Endodermal cell (in vitro differentiated cells): ENCODE measurements at places on chromosomes 2 and 18.

- DNase-seq: no peak
These were observed 62.7 kb downstream of the ZFP36L2 start for GRCh38 chr2:43163584-43164270.

DNA sequence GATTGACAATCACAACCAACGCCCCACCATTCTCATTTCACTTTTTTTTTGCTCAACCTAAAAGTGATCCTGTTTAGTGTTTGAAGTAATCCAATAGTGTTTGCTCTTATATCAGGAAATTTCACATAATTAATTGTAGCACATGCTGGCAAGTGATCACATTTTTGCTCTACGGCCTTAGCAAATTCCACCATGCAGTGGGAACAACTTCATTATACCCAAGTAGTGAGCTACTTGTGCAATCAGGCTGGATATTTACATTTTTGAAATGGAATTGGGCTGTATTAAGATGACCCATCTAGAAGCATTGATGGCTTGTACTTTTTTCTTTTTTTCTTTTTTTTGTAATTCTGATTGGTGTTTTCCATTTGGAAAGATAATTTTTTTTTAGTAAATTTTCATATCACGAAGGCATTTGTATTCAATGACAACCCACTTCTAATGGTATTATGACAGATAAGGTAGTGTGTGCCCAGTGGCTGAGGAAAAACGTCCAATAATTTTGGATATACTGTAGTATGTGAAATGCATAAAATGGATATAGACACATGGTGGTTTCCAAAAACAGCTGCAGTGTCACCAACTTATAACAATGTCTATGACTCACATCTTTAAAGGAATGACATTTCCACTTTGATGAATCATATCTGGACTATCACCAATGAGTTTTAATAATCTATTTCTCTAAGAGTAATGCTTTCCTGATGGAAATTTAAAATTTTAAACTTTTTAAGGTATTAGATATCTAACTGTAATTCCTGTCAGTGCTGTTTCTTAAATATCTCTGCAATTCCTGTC is 130.6 kb downstream of the COL6A3 start:
- DNase-seq: no peak

- DNase-seq: no peak
These were observed 13.2 kb upstream of the SLC25A52 start for GRCh38 chr18:31773774-31774476.

DNA sequence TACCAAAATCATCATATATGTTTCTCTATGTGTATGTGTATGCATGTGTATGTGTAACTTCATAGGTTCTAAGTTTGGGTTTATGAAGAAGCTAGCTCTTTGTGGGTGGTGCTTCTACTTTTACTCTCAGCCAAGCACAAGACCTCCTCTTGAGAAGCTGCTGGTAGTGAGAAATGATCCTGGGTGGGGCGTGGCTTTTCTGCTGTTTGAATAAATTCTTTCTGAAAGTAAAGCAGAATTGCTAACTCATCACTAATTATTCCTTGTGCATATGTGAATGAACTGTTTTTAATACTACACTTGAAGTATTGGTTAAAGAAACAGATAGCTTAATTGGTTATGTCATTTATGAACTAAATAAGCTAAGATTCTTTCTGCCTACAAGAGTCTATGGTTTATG is 7.6 kb upstream of the GAREM1 start:
- DNase-seq: no peak

- DNase-seq: peak; percentile 88
These were observed 31.5 kb downstream of the ACVR1C start for GRCh38 chr2:157596992-157597681.

DNA sequence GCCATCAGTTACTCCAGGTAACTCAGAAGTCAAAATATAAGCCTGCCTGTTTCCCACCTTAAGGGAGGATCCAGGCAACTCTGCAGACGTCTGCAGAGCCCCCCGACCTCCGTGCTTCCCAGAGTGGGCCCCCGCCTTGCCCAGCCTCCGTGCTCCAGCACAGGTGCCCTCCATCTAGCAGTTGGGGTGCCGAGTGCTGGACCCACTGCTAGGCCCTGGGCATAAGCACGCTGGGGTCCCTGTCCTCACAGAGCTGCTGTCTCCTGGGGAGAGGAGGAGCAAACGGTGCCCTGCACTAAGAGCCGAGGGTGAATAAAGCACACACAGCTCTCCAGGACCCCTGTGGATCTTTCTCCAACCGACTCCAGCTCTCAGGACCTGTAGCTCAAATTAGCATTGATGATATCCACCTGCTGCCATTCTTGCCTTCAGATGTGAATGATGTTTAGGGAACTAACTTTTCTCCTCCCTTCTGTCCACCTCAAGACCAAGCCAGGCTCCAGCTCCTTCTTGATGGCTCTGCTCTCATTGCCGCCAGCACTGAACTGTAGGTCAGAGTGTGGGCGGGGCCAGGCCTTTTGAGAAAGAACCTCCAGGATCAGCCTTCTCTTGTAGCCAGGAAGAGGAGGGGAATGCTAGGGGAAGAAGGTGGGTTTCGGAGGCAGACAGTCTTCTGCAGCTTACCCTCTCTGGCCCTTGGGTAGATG is 121.2 kb downstream of the SMAD7 start:
- peak; percentile 83 for DNase-seq

- DNase-seq: no peak
These were observed 136.5 kb upstream of the SOX11 start for GRCh38 chr2:5555636-5556035.

GRCh38 chr2:146287281-146287680 is 1557.5 kb upstream of the ACVR2A start:
- DNase-seq: no peak

DNA sequence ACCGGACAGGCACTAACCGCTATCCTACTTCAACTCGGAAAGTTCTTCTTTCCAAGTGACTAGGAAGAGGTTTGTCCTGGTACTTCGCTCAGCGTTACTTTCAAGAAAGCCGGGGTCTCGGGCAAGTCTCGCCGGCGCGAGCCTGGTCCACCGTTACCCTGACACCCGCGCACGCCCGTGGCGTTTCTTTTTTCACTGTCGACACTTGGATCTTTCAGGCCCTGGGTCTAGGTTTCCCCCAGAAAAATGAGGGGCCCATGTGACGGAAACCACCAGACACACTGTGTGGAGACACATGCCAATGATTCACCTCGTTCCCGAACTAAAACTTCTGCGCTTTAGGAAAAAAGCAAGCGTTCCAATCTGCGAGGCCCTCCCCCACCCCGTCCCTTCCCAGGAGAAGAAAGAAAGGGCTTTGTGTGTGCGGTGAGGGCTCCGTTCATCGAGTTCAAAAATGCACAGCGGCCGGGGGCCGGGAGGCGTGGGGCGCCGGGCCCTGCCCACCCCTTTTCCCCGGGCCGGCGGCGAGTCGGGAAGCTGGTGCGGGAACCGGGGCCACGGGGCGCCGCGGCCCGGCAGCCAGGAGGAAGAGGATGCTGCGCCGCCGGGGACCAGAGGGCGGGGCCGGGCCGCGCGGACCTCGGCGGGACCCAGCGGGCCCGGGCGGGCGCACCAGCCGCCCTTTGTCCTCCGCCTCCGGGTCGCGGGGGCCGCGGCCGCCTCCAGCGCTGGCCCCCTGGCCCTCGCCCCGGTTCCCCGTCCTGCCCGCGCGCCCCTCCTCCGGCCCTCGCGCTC is 2.6 kb downstream of the ZNF521 start:
- peak; percentile 78 for DNase-seq

DNA sequence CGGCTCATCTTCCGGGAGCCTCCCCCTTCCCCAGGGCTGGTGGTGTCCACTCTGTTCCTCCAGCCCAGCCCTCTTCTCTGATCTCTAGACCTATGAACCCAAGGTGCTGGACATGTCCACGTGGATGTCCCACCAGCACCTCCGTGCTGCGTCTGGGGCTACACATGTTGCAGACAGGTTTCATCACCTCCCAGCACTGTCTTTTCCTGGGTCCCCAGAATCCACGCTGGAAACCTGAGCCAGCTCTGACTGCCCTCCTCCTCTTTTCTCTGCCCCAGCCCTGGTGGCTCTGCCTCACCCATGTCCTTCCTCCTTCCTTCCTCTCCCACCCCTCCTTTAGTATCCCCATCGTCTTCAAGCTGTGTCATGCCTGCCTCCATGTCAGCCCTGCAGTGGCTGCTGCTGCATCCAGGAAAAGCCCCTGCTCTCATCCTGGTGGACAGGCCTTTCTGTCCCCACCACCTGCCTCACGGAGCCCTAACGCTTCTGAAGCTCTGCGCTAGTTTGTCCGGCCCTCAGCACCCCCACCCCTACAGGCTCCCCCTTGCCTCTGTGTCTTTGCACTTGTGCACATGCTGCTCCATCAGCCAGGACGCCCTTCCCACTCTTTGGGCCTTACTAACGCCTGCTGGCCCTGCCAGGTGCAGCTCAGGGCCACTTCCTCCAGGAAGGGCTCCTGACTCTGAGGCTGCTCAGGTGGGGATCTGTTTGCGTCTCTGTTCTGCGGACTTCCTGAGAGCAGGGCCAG is 105.9 kb downstream of the DYSF start:
- no peak for DNase-seq

- DNase-seq: peak; percentile 47
These were observed 128.1 kb downstream of the GLI2 start for GRCh38 chr2:120863661-120864320.

DNA sequence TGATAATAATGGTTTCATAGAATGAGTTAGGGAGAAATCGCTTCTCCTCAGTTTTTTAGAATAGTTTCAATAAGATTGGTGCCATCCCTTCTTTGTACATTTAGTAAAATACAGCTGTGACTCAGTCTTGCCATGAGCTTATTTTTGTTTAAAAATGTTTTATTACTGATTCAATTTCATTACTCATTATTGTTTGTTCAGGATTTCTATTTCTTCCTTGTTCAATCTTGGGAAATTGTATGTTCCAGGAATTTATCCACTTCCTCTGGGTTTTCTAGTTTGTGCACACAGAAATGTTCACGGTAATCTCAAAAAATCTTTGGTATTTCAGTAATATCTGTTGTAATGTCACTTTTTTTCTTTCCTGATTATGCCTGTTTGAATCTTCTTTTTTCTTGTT is 371.5 kb upstream of the SETBP1 start:
- no peak for DNase-seq

DNA sequence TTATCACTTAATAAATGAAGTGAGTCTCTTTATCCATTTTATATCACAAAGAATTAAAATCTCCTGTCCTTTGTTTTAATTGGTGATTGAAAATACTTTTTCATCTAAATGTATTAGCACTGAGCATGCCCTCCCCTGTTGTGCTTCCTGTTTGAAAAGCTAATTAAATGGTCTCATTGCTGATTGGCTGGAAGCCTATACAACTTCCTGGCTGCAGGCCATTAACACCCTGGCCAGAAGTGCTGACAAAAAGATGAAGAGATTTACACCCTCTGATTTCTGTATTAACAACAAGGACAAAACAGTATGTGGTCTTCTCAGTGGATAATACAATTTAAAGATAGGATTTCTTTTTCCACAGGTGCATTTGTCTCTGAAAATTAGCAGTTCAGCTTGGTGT is 548.0 kb downstream of the DCC start:
- DNase-seq: peak; percentile 69

GRCh38 chr2:15293262-15293937 is 267.7 kb downstream of the NBAS start:
- no peak for DNase-seq

- DNase-seq: peak; percentile 74
These were observed 99.5 kb downstream of the SLC4A3 start for GRCh38 chr2:219726916-219727315.

- no peak for DNase-seq
These were observed 3.4 kb downstream of the MGAT4A start for GRCh38 chr2:98727369-98728087.

- peak; percentile 83 for DNase-seq
These were observed 222.9 kb downstream of the PTPRM start for GRCh38 chr18:7789856-7790552.

- DNase-seq: no peak
These were observed 267.6 kb downstream of the DCDC2C start for GRCh38 chr2:3970791-3971651.

GRCh38 chr2:128139624-128140023 is 48.6 kb downstream of the UGGT1 start:
- no peak for DNase-seq

- no peak for DNase-seq
These were observed 50.6 kb downstream of the SH3BP4 start for GRCh38 chr2:235002198-235003095.

DNA sequence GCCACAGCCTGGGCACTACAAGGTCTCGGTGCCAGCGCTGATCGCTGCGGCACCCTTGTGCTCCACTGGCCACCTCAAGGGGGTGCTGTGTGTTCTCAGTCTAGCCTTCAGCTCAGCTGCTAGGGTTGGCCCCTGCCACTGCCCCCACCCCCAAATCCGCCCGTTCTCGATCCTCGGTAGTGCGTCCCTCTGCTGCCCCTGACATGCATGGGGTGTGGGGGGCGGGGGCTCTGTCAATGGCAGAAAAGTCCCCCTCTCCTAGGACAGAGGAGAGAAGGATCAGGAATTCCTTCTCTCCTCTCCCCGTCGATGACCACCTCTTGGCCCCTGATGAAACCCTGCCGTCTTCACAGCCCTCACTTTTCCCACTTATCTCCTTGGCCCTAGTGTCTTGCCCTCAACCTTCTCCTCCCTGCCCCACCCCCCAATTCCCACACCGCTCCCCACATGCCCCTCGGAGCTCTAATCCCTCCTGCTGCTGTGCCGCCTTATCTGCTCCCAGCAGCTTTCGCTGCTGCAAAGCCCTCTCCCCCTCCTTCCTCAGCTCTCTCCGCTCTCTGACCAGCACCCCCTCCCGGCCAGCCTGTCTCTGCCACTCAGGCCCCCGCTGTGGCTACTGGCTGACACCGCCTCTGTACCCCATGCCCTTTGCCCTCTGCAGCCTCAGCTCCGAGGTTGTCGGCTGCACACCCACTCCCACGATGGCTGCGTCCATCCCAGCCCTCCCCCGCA is 4.3 kb upstream of the ASIC4 start:
- DNase-seq: peak; percentile 93

DNA sequence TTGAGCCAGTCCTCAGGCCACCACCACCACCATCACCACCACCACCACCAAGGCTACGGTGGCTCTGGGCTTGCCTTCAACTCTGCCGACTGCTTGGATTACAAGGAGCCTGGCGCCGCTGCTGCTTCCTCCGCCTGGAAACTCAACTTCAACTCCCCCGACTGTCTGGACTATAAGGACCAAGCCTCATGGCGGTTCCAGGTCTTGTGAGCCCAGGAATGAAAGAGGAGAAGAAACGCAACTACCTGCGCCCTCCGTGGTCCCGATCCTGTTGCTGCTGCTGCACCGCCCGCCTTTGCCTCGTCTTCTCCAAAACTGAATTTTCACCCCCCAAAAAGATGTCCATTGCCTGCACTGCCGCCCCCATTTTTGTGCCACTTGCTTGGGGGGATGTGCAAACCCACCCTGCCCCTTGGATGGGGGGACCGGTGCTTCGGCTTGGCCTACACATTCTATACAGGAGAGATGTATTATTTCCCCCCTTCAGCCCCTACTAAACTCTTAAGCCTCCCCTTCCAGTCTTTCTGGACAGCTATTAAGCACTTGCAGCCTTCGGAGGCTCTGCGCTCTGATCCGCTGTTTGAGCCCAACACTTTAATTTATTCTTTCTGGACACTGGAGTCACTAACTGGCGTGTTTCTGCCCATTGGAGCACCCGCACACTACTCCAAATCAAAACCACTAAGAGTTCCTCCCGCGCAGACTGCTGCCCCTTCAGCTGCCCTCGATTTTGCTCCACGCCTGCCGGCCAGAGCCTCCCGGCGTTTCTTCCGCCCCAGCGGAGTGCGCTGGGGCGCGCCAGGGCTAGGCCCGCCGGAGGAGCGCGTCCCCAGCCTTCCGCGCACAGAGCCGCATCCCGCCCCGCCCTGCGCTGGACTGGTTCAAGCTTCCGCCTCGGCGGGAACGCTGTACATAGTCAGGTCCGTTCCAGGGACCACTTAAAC is 5.7 kb downstream of the OTX1 start:
- peak; percentile 71 for DNase-seq

- DNase-seq: peak; percentile 74
These were observed 300.4 kb downstream of the KCNS3 start for GRCh38 chr2:18178736-18179349.

- DNase-seq: peak; percentile 3
These were observed 32.5 kb downstream of the INPP5D start for GRCh38 chr2:233092432-233093165.
